ENCODE measurements at places on chromosomes 7 and 10.

GRCh38 chr7:104943502-104944343 lies 70.3 kb upstream of the KMT2E start:
- DNase-seq = peak; percentile 40

- no peak for DNase-seq
Observed at GRCh38 chr7:38187794-38188440, 9.9 kb downstream of the STARD3NL start.

- DNase-seq = no peak
Observed at GRCh38 chr7:101608772-101609713, 20.1 kb downstream of the MYL10 start.

DNA sequence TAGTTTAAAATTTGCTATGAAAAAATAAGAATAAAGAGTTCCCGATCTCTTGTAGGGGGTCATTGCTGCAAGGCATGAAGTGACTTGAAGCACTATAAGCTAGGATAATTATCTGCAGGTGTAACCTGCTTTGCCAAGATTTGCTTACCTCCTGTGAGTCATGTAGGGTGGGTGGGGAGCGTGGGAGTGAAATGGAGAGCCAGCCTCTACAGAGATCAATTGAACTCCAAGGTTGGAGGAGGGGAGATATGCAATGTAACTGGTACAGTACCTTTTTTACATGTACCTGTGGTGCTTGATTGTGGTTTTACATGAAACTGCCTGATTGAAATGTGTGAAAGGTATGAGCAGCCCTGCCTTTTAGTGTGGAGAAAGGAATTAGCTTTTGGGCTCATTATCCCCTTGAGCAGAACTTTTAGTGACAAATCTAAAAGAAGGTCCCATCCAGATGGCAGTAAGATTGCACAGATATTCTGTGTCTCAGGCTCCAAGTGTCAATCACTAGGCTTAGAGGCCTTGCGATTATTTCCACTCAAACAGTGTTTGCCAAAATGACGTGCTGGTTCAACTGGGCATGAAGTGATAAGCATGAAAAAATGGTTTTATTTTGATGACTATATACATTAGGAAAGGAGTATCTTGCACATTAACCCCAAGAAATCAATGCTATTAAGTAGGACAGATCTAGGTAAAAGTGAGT lies 138.6 kb upstream of the GRB10 start:
- no peak for DNase-seq

DNA sequence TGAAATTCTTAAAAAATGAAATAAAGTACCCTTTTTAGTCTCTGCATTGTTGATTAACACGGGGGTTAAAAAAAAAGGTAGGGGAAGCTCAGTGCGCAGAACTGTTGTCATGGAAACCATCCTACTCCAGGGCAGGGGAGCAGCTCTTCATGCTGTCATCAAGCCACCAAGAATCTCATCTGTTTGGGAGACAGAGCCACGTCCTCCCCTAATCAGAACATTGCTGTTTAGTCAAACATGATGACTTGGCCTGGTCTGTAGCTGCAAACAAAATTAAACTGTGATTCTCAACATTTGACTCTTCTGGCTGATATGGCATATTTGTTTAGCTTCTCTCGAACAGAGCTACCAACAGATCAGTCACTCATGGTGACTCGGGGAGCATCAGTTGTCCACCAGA lies 254.4 kb upstream of the KLF14 start:
- no peak for DNase-seq

GRCh38 chr10:122307669-122308416 lies 36.7 kb downstream of the BTBD16 start:
- DNase-seq = no peak

GRCh38 chr7:23277359-23277989 lies 21.7 kb upstream of the MALSU1 start:
- no peak for DNase-seq

GRCh38 chr7:134313543-134313942 lies 3.2 kb downstream of the SLC35B4 start:
- no peak for DNase-seq

DNA sequence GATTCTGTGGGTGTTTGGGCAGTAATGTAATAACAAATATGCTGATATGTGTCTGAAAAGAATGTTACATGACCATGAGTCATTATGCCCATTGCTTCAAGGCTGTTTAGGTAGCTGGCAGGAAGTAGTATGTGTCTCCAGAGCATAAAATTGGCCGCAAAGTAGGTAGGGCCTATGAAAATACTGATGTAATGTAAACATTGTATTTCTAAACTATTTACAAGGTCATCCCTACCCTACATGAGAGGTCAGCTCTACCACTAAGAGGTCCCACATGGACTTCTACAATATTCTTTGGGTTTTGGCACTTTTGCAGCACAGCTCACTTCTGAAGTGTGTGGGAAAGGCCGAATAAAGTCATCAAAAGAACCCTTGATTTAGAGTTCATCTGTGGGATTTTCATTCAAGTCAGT lies 301.9 kb downstream of the AHR start:
- no peak for DNase-seq

DNA sequence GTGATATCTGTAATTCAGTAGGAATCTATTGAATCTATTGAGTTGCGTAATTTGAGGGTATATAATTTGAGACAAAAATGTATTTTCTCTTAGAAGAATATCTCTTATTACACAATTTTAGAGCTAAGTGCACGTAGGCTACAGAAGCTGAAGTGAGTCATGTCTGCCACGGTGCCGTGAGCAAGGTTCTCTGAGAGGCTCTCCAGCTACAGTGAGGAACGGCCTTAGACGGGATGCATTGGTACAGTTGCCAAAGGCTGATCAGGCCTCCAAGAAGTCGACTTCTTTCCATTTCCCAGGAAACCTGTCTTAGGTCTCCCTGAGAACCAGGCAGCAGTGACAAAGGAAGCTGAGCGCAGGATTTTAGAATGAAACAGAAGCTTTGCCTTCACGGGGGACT lies 28.6 kb downstream of the TCERG1L start:
- DNase-seq = no peak

- DNase-seq = no peak
Observed at GRCh38 chr7:380139-380485, 90.1 kb downstream of the FOXL3 start.

DNA sequence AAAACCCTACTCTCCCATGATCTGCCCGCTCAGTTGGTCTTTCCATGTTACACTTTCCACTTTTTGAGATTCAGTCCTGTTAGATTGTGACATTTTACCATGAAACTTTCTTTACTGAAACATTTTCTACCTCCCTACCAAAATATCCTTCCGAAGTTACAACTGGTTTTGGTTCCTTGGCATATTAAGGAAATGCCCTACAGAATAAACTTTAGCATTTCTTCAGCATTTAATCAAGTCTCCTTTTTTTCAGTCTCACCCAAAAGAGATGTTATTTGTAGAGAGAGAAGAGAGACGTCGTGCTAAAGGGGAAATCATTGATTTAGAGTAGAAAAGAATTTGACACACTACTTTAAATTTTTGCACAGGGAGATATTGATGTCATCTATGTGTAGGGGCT lies 9.7 kb upstream of the FEZF1 start:
- no peak for DNase-seq

DNA sequence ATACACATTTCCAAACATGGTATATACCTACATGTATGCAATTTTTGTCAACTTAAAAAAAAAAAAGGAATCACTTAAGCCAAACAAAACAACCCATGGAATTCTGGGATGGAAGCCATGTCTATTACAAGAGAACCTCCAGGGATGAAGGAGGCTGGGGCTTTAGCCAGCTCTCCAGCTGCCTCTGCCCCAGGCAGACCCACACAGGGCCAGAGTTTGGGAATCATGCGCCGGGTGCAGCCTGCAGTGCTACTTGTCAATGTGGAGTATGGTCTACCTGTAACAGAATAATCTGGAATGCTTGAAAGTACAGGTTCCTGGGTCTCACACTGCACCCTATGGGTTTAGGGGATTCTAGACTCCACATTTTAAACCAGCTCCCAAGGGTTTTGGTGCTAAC lies 10.8 kb downstream of the ATP6V0E2 start:
- DNase-seq = no peak

GRCh38 chr10:44703241-44704155 lies 207.6 kb upstream of the TMEM72 start:
- no peak for DNase-seq

DNA sequence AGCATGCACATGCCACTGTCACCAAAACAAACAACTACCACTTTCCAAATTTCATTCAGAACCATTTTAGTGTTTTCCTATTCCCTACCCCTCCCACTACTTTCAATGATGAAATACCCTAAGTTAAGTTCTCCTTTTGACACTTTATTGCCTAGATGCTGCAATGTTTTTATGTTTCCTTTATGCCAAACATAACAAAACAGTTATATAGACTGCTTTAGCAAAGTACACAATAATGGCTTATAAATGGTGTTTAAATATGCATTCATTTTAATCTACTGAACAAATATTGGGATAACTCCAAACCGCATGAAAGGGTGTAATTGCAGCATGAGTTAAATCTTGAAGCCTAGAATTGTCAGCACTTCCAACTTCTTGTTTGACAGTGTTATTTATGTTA lies 69.2 kb downstream of the PHYHIPL start:
- no peak for DNase-seq

GRCh38 chr7:84686373-84686772 lies 491.8 kb upstream of the SEMA3A start:
- no peak for DNase-seq

- no peak for DNase-seq
Observed at GRCh38 chr7:12643644-12644043, 43.8 kb upstream of the ARL4A start.

- no peak for DNase-seq
Observed at GRCh38 chr7:36309301-36309700, 80.4 kb upstream of the ANLN start.

DNA sequence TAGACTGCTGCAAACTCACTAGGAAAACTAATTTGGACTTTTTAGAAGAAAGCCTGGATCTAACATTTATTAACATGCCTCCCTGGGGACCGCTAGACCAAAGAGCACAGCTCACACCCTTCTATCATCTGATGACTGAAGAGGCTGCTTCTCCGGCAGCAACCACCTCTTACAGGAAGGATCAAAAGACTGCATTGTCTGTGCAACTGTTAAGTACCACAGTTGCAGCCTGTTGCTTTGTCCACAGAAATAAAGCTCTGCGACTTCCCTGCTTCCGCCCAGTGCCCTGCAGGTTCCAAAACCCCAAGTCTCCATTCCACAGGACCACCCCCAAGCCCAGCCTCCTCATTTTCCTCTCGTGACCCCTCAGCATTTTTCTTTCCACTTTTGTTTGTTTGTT lies 14.0 kb upstream of the PODXL start:
- DNase-seq = no peak

DNA sequence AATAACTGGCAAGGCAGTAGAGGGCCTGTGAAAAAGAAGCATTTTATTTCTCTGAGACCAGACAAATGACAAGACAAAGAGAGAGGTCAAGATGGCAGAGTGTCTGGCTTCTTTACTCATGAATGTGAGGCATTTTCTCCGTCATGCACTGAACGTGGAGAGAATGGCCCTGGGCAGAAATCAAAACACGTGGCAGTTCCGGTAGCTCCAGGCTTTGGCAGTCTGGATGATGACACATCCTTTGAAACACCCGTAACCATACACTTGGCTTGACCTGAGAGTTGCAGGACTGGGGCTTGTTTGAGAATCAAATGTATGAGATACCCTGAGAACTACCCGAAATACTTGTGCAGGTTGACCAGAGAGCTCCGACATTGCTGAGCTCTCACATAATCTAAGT lies 537.6 kb downstream of the ACTR3B start:
- no peak for DNase-seq

DNA sequence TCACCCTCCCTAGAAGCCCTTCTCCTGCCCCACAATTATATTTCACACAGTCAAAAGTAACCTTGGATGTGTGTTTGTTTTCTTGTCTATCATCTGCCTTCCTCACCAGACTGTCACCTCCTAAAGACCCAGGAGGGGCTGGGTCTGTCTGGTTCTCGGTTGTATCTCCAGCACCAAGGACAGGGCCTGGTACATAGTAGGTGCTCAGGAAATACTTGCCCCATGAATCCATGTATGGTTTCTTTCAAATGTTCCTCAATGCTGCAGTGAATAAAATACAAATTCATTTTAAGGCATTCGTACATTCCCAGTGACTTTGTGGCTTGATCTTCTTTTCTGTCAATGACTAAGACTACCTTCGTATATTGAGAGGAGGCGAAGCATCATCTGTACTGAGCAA lies 122.9 kb upstream of the ZNF716 start:
- DNase-seq = no peak

DNA sequence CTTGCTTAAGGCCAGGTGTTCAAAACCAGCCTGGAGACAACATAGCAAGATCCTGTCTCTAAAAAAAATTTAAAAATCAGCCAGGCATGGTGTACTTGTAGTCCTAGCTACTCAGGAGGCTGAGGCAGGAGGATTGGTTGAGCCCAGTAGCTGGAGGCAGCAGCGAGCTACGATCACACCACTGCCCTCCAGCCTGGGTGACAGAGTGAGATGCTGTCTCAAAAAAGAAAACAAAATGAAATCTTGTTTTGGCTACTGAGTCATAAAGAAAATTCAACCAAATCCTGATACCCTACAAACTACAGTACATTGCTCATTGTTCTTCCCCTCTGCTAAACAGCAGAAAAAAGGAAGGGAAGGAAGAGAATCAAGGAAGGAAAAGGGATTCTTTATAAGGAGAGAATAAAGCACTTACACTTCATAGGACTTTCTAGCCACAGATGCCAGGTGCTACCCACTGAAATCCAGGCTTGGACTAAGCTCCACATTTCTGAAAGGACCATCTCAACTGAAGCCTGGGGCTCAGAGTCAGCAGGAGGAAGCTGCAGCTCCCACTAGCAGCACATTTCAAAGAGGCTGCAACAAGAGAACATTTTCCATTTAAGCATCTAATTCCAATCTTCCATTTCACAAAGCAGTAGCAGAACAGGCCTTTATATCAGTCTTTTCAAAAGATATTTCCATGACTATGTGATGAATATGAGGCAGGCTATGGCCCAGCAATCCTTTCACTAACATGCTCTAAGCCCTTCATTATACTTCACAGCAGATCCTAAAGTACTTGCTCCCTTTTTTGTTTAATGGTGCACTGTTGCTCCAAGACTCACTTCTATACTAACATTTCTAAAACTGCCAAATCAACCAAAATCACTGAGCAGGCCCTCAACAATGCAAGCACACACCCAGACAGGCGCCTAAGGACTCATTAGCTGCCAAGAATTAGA lies 13.5 kb downstream of the TNPO3 start:
- no peak for DNase-seq

DNA sequence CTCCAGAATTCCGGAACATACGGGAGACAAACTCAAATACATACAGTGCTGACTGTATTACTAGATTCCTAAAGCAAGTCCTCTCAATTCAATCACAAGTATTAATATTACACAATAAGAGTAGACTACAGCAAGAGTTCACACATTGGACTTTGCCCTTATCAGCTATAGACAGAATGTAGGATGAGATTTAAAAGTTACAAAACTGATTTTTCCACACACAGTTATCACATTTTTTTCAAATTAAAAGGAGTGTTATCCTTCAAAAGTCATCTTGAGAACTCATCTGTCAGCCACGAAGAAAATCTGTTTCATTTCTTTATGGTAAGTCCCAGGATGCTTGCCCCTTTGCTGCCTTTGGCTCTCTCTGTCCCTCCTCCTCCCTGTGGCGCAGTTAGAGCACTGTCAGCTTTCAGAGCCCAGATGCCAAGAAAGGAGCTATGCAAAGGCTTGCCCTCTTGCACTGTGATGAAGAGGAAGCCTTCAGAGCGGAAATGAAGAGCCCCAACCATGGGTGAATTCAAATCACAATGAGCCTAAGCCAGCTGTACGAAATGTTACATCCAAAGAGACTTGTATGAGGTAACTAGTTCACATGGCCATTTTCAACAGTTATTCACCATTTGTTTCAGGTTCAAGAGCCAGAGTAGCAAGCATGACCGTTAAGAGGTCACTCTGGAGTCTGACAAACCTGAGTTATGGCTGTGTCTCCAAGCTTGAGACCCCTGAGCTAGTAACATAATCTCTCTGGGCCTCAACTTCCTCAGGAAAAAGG lies 10.7 kb downstream of the NCOA4 start:
- no peak for DNase-seq
